Activated CD4-positive, alpha-beta T cell treated with anti-CD3 and anti-CD28 coated beads, Interleukin-2, amount 50 U/mL, for 48 hours (primary cell): ENCODE measurements at places on chromosomes 4 and X.

- DNase-seq = peak; percentile 3
These were observed 1.3 kb upstream of the HAND2 start for GRCh38 chr4:173531086-173531965.

- no peak for DNase-seq
These were observed 22.4 kb upstream of the HPSE start for GRCh38 chr4:83356899-83357661.

GRCh38 chr4:169099771-169100180 is 89.7 kb upstream of the CBR4 start:
- DNase-seq = no peak

DNA sequence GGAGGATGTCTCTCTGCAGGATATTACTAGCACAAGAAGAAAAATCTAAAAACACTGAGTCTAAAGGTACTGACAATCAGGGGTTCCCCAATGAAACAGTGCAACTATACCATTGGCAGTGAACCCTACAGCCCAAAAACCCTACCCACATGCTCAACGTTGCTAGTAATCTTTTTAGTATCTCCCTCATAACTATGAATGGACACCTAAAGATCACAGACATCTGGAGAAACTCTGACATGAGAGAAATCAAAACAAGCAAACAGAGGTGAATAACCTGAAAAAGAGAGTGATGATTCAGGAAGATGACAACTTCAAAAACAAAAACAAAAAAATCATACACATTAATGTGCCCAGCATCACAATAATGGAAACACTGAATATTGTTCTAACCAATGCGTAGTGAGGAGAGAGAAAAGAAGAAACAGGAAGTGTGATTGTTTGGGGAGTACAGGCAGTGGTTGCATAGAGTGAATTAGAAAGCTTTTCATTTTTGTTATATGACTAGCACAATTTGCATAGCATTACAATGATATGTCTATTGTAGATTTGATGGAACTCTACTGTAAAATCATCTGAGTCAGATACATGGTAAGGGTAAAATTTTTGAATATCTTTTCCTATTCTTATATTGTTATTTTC is 78.9 kb upstream of the FMR1 start:
- no peak for DNase-seq

DNA sequence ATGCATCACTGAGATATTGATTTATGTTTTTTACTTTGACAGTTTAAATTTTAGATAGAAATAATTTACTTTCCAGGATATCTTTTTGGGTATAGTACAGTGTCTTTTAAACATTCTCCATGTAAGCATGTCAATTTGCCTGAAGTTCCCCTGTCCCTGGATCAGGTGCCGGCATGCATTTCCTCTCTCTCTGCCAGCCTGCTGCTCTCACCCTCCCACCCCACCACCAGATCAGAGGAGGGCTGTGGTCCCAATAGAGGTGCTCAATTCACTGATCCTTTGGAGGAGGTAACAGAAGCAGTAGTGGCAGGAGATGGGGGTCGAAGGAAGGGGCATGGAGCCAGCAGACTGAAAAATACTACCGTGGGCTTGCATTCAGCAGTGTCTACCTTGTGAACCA is 28.3 kb upstream of the DSPP start:
- no peak for DNase-seq

DNA sequence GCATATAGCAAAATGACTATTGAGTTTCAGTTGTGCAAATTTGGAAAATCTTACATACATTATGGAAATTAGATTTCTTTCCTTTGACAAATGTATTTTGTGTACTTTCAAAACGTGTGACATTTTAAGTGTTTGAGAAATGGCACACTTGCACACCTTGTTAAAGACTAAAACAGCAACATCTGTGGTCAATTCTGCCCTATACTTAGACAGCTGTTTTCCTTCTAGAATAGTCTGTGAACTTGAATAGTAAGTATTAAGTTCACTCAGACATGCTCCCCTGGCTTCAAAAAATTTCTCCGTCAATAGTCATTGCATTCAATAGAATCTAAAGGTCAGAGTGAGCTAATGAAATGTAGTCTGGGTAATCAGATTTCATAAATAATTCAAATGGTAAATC is 21.7 kb upstream of the TBC1D9 start:
- no peak for DNase-seq

DNA sequence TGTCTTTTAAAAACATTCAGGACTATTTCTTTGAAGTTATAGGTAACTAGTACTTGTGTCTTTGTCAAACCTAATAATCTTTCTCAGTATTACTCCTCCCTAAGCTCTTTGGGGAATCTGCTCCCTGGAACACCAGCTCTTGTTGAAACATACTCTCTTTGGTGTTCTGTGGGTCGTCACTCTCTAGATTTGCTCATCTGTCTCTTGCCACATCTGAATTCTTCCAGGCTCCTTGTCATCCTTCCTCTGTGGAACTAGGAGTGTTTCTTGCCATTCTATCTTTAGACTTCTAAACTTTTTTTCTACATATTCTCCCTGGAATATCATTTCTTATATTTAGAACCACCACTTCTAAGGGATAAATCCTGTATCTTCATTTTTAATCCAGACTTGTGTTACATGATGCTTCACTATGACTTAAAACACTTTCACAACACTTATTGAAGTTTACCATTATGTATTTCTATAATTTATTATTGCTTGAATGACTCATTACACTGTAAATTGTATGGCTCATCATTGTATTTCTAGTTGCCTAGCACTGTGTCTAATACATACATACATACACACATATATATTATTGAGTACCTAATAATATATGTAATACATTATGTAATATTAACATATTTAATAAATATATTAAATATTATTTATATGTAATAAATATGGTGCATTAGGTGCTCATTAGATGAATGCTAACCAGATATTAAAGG is 186.1 kb downstream of the TMA16 start:
- DNase-seq = no peak

- DNase-seq = no peak
These were observed 178.6 kb upstream of the TBL1X start for GRCh38 chrX:9286234-9286633.

GRCh38 chrX:33725535-33726210 is 406.4 kb downstream of the FAM47A start:
- DNase-seq = no peak

GRCh38 chr4:152162331-152162697 is 373.6 kb downstream of the FBXW7 start:
- DNase-seq = no peak

GRCh38 chr4:165502916-165503907 is 124.4 kb downstream of the CPE start:
- DNase-seq = no peak

- DNase-seq = no peak
These were observed 11.0 kb upstream of the IDS start for GRCh38 chrX:149515954-149516602.

DNA sequence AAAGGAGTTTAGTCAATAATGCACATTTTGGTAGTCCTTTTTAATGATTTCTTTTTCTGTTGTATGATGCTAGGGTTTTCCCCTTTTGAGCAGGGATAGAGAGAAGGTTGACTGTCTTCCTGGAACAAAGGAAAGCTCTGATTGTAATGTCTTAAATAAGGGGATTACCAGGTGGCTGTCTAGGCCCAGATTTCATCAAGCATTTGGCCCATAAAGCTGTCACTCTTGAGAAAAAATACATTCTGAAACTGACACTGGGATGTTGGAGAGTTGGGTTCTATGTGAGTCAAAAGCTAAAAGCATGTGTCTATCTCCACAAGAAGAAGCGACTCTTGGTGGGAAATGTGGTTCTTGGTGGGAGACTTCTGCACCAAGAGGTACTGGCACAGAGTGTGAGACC is 26.4 kb downstream of the KIAA1210 start:
- DNase-seq = no peak

DNA sequence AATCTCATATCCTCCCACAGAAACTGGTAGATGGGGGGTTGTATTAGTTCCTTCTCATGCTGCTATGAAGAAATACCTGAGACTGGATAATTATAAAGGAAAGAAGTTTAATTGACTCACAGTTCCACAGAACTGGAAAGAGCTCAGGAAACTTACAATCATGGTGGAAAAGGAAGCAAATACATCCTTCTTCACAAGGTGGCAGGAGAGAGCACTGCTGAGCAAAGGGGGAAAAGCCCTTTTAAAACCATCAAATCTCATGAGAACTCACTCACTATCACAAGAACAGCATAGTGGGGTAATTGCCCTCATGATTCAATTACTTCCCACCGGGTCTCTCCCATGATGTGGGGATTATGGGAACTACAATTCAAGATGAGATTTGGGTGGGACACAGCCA is 250.5 kb upstream of the GPRIN3 start:
- DNase-seq = no peak

- no peak for DNase-seq
These were observed 619.5 kb upstream of the SMIM31 start for GRCh38 chr4:164134388-164134787.

- DNase-seq = no peak
These were observed 11.8 kb downstream of the RBM10 start for GRCh38 chrX:47156611-47157520.

- no peak for DNase-seq
These were observed 28.2 kb downstream of the ANKRD50 start for GRCh38 chr4:124684301-124684700.

DNA sequence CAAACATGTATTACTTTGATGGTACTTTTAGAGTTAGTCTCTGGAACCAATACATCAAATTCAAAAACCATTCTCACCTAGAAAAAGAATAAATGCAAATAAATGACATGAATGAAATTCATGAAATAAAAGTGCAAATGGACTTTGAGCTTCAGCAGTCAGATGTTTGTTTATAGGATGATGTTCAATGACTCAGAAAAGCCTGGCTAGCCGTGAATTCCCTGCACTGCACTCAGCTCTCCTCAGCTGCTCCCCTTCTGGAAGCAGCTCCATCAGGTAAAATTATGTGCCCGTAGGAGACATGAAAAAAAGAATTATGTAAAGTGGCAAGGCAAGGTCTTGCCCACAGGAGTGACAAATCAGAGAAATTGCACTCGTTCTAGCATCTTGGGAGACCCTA is 390.6 kb downstream of the GPM6A start:
- DNase-seq = no peak
